Spleen (tissue), 13 donors: ENCODE measurements at places on chromosomes 4 and X. TPM values are rescaled to one million over a fixed set of nuclear protein-coding genes. Genes with fewer than 3 reads are reported as not detected.

SLC34A2 gene
- 0.04 TPM for polyA plus RNA-seq

DNA sequence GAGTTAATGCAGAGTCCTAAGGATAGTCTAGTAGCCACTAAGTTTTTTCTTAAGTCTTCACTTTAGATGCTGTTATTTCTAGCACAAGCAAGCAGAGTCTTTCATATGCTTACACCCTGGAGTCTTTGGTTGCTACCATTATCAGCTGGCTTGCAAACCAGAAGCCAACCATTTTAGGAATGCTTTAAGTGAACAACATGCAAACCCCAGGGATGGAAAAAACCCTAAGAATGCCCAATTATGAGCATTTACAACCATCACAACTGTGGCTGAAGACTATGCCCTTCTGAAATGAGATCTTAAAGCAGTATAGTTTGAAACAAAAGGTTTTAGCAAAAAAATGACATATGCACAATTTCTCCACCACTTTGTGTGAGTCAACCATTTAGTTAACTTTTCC is 6.6 kb downstream of the MID1IP1 start:
- H3K4me3 ChIP-seq: no peak overlapping the region
- no peaks in the 10 kb centered on the region for H3K27me3 ChIP-seq
- H3K36me3 ChIP-seq: no peaks in the 10 kb centered on the region
- H3K4me1 ChIP-seq: peaks cover 62% of the 10 kb centered on the region

GRCh38 chrX:88944661-88945060 is 197.6 kb downstream of the CPXCR1 start:
- no peak overlapping the region for H3K4me3 ChIP-seq
- no peaks in the 10 kb centered on the region for H3K36me3 ChIP-seq
- no peak overlapping the region for H3K27ac ChIP-seq
- no peaks in the 10 kb centered on the region for H3K27me3 ChIP-seq

- H3K4me3 ChIP-seq: no peak overlapping the region
- H3K27ac ChIP-seq: no peak overlapping the region
- no peaks in the 10 kb centered on the region for H3K4me1 ChIP-seq
- no peaks in the 10 kb centered on the region for H3K36me3 ChIP-seq
Measured at GRCh38 chr4:115537387-115537786, 424.0 kb upstream of the NDST4 start.

- no peaks in the 10 kb centered on the region for H3K36me3 ChIP-seq
- no peak for DNase-seq
- H3K4me1 ChIP-seq: no peaks in the 10 kb centered on the region
- H3K27ac ChIP-seq: no peak overlapping the region
- no peaks in the 10 kb centered on the region for H3K27me3 ChIP-seq
- H3K4me3 ChIP-seq: no peak overlapping the region
Measured at GRCh38 chr4:186132577-186133242, 28.2 kb downstream of the FAM149A start.
